Keratinocyte (primary cell): ENCODE measurements at places on chromosomes 7 and 10.

DNA sequence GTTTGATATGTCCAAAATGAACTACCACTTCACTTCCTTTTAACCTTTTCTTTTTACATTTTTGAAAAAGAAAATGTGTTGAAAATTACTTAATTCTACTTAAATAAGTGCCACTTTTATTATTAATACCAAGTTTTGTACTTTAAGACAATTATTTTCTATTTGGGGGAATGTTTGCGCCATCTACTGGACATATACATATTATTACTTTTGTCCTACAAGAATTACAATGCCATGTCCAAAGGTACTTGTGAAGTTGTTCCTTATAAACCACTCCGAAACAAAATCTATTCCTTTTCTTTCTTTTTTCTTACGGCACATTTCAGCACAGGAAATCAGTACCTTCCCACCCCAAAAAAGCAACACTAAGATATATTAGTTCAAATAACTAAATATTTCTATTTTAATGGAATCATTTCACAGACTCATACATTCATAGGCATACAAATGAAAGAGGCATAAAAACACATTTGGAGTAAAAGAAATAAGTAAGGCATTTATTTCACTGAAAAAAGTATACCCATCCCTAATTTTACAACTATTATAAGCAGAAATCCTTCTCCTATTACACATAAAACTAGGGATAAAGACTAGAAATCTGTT is 169.9 kb downstream of the RNF133 start:
- no peak for DNase-seq

DNA sequence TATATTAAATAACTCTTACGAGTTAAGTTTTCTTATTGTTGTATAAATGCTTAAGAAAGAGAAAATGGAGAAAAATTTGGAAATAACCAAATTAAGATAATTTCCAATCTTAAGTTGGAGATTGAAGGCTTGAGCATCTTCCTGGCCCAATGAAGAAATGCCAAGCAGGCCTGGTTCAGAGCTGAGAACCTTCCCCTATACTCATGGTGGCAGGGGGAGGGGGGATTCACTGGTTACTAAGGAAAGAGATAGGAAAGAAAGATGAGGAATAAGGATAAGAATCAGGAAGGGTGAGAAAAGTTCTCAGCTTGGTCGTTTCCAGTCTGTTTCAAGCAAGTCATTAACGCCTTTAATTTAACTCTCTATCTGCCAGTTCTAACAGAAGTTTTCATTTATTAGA is 166.2 kb downstream of the AVL9 start:
- no peak for DNase-seq

GRCh38 chr7:101687791-101688182 is 58.7 kb upstream of the MYL10 start:
- no peak for DNase-seq

DNA sequence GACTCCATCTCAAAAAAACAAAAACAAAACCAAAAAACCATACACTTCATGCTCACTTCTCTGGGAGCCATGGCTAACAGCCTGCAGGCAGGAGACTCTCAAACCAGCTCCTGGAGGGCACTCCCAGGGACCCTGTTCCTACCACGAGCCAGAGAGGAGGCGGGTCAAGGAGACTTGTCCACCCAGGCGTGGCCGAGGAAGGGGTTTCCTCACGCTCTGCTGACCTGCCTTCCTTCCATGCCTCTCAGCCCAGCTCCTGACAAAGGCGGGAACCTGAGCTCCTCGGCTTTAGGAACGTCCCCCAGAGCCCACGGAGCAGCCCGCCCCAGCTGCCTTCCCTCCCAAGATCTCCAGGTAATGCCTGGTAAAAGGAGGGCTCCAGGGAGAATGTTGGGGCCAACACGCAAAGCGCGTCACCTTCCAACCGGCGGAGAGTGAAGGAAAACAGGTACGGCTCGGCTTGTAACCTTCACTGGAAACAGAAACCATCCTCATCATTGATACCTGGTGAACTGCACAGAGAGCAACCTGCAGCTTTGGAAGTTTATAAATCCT is 9.5 kb downstream of the GPR146 start:
- no peak for DNase-seq

DNA sequence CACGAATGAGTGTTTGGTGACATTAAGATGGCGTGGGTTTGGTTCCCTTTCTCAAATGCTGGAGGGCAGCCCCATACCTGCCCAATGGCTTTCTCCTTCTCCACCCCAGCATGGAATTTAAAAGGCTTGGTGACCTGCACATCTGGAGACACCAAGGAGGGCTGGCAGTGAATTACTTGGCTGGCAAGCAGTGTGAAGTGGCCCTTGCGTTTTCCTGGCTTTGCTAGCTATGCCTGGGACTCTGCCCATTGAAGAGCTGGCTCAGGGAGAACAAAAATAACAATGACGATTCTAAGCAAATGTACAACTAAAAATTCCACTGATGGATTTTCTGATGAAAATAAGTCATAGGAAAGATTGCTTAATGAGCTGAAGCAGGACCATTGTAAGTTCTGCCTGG is 203.7 kb downstream of the CYP26A1 start:
- no peak for DNase-seq

DNA sequence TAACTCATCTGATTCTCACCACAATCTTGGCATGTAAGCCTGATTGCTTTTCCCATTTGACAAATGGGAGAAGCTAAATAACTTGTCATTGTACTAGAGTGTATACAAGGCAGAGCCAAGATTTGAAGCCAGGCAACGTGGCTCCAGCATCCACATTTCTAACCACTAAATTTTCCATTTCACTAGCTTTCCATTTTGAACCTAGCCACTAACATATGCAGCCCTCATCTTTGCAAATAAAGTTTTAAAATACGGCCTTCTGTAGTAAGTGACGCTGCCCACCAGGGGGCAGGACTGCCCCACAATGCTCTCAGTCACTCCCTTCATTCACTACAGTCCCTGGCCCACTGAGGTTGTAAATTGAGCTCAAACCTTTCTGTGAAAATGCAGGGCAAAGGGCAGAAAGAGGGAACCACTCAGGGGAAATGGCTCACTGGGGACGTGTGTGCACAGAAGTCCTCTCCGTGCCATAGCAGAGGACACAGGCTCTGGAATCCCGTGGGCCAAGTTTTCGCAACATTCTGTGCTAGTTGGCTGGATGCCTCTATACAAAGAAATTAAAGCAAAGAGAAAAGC is 315.7 kb downstream of the TNS3 start:
- no peak for DNase-seq

DNA sequence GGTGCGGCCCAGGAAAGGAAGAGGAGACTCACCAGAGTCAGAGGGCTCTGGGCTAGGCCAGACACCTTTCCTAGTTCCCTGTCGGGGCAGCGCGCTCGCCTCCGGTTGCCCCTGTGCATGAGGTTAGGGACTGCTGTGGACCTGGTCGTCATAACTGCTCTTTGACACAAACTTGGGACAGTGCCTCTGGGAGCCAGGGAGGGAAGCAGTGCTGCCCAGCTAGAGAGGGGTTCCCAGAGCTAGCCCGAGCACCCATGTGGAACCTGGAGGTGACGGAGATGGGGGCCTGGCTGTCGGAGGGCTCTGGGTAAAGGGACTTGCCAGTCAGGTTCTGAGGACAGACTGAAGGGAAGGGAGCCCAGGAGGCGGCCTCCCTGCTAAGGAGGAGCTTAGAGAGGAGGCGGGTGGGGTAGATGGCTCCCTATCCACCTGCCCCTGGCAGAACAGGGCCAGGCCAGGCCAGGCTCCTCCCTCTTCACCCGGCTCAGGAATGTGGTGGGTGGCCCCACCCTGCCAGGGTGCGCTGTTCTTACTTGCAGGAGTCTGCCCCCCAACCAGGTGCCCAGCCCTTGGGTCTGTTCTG is 29.7 kb downstream of the AGAP3 start:
- peak; percentile 93 for DNase-seq

GRCh38 chr7:36863901-36864701 is 139.8 kb upstream of the AOAH start:
- DNase-seq: no peak

DNA sequence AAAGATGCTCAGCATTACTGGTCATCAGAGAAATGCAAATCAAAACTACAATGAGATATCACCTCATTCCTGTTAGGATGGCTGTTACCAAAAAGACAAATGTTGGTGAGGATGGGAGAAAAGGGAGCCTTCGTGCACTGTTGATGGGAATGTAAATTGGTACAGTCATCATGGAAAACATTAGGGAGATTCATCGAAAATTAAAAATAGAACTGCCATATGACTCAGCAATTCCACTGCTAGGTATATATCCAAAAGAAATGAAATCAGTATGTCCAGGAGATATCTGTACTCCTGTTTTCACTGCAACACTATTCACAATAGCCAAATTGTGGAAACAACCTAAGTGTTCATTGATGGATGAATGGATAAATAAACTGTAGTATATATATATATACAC is 228.1 kb downstream of the ACTR3B start:
- DNase-seq: no peak

GRCh38 chr10:30434273-30435072 is 489 bp downstream of the MAP3K8 start:
- no peak for DNase-seq

- DNase-seq: no peak
Observed at GRCh38 chr10:24887855-24888231, 64.6 kb downstream of the PRTFDC1 start.

DNA sequence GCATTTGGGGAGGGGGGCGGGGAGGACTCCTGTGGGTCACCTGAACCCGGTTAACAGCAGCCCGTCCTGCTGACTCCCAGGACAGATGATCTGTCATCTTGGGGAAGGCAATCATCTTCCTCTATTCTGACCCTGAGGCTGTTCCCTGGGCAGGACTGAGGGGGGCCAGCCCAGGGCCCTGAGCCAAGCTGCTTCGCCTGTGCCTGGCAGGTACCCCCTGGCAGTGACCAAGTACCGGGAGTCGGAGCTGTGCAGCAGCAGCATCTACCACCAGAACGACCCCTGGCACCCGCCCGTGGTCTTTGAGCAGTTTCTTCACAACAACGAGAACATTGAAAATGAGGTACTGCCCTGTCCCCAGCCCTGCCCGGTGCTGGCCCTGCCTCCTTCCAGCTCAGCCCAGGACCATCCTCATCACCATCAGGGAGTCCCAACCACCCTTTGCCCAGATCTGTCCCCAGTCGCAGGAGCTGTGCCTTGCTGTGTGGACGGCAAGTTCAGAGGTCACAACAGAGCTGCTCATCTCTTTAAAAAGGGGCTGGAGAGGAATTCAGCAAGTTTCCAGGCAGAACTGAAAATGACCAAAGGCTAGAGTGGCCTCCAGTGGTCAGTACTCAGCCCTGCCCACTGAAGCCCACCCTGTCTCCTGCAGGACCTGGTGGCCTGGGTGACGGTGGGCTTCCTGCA is 8.1 kb downstream of the AOC1 start:
- DNase-seq: no peak

GRCh38 chr10:114624951-114625780 is 32.9 kb downstream of the ABLIM1 start:
- DNase-seq: no peak

DNA sequence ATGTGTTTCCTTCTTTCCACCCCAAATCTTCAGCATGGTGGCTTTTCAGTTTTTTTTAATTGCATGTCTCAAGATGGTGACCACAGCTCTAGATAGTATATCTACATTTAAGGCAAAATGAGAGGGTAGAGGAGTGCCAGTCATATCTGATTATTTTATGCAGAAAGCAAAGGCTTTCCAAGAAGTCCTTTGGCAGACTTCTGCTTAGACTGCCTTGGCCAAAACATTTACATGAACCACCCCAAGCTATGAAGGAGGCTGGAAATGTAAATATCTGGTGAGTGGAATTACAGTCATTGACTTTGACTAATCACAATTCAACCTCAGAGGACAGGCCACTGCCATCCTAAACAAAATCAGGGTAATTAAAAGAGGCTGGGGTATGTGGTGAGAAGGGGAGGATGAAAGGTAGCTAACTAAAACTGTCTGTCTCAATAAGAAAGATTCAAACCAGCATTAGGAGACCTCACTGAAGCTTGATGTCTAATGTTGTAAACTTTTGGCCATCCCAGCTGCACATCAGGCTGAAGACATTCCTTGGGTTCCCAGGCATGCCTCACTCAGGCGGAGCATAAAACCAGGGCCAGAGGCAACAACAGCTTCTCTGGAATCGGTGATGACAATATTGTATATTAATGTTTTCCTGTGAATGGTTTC is 53.4 kb downstream of the PPP1R3C start:
- DNase-seq: no peak

DNA sequence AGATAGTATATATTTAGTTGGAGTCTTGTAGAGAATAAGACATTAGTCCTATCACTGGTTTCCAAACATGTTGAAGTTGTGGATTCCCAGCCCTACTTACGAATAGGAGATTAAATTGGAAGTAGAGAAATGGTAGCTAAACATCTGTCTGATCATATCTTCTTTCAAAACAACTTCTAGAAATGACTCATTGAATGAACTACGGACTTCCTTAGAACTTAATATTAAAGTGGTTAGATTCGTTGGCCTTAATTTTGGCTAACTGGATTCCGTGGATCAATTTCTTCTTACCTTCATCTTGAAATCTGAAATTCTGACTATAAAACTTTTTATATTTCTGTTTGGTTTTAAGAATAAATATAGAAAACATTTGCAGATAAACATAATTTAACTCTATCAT is 3.4 kb downstream of the PHF14 start:
- no peak for DNase-seq

GRCh38 chr10:11286261-11286852 is 268.7 kb downstream of the CELF2 start:
- DNase-seq: no peak

DNA sequence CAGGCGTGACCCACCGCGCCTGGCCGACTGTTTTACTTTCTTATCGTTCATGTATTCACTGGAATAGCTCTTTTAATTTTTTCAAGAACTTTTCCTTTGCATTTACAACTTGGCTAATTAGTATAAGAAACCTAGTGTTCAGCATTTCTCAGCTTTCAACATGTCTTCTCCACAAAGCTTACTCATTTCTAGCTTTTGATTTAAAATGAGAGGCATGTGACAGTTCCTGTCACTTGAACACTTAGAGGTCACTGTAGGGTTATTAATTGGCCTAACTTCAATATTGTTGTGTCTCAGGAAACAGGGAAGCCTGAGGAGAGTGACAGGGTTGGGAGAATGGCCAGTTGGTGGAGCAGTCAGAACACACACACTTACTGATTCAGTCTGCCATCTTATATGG is 125.1 kb upstream of the GPR22 start:
- no peak for DNase-seq

GRCh38 chr7:150374472-150374871 is 4.7 kb upstream of the ZNF775 start:
- DNase-seq: no peak

DNA sequence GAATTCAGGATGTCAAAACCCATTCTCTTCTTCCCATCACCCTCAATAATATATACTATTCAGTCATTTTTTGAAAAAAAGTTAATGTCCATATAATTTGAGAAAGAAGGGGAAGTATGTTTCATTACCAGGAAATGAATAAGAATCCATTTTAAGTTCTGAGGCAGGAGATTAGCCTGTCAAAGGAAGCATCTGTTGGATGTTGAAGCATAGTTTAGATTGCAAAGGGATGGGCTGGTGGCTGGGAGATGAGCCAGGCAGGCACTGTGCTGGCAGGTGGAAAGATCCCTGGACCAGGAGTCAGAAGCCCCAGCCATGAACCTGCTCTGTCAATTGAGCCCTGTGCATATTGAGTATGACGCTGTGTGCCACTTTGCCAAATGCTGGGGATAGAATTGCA is 48.4 kb upstream of the CRTAC1 start:
- DNase-seq: no peak

- peak; percentile 97 for DNase-seq
Observed at GRCh38 chr7:92904244-92905131, 68.1 kb upstream of the CDK6 start.
